Hematopoietic multipotent progenitor cell treated with erythropoietin and hydrocortisone succinate and interleukin-3 and kit ligand, for 4 days (in vitro differentiated cells): ENCODE measurements at places on chromosomes 3 and 15.
A peak's percentile ranks its signal among the peaks of the same experiment; 100 is the strongest.

DNA sequence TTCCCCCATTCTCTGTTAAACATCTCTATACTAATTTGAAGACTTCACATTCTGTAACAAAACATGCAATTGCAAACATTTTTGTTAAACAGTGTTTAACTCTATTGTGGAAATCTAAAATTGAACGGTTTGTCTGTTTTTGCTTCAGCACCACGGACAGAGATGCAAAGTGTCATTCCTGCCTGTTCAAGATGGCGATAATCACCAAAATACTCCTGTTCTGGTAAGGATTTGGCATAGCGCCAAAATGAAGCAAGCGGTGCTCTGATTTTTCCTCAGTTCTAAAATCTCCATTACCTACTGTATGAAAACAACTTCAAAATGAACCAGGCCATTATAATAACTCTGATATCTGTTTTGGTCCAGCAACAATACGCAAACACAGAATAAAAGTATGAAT, 129.7 kb upstream of the TUSC7 start:
- peak; percentile 9 for DNase-seq

GRCh38 chr15:39406485-39406884, 174.4 kb upstream of the THBS1 start:
- peak; percentile 51 for DNase-seq

DNA sequence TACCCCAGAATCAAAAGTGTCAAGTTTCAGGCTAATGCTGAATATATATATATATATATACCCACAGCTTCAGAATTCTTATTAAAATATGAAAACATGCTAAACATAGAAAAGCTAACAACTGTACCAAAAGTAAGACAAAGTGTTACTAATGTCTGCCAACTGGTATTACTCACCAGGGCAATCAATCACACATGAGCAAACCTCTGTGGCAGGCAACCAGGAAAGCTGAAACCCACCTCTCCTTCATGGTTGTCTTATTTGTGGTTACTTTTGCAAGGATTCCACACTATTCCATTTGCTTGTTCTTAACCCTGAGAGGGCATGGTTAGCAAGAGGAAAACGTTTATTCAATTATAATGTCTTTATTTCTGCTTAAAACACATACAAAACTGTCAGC, 512.3 kb upstream of the MDFIC2 start:
- DNase-seq, result no peak

GRCh38 chr15:55394694-55395093, 13.5 kb downstream of the CCPG1 start:
- DNase-seq, result peak; percentile 47

DNA sequence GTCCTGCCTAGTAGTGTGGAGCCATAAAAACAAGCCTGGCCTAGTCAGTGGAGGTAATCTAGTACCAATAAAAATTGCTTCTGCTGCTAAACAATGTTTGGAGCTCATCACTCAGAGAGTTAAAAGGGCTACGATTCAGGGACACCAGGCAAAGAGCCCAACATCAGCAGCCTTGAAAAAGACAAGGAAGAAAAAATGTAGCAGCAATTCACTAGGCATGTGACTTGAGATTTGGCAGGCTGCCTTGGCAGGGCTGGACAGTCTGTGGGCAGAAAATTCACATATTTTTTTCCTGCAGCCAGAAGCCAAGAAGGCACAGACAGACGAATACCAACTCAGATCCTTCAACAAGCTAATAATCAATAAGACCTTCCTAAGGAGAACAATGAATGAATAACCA, 47.2 kb downstream of the IGSF11 start:
- DNase-seq, result no peak

DNA sequence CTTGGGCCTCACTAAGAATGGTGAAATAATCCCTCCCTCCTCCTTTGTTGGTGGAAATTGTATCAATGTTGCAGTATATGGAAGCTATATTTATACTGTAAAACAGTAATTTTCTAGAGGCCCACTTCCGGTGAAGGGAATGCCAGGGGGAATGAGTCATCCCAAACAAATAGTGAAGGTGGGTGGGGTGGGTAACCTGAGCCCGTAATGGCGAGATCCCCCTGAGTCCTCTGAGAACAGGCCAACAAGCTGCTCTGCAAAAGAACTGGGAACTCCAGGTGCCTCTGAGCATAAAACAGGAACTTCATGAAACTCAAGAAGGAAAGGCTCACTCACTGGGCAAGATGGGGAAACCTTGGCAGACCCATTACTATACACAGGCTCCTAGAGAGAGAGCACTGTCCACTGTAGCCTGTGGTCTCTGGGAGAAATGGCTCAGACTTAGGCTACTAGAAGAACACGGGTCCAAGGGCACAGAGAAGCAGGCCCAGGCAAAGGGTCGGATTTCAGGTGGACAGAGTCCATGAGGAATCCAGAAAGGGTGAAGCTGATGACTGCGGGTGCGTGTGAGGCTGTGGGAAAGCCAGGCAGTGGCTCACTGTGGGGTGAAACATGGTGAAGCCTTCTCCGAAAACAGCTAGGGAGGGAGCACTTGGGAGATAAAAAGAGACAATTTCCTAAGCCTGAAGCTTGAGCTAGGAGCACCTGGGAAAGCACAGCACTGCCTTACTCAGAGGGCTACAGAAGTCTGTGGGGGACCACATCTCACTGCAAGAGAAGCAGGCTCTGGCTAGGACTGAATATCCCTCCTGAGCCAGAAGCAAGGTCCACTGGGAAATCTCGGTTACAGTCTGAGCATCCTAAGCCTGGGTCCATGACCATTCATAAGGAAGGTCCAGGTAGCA, 19.8 kb downstream of the LARP6 start:
- DNase-seq, result no peak

- no peak for DNase-seq
Measured at GRCh38 chr3:120324190-120324589, 25.0 kb downstream of the LRRC58 start.

- DNase-seq, result no peak
Measured at GRCh38 chr15:86063356-86064095, 16.1 kb upstream of the AGBL1 start.

DNA sequence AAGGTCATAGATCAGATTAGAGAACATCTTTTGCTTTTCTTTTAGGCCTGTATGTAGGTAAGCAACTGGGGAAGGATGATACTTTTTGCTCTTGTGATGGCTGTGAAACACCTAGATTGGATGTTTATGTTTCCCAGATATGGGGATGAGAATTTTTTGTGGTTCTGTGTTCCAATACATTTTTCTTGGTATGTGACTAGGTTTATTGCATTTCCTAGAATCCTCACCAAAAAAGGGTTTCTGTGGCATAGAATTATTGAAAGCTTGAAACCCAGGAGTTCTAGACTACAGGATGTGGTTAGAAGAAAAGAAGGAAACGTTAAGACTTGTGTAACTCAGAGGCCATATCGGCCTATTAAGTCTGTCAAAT, 25.8 kb downstream of the OXNAD1 start:
- peak; percentile 89 for DNase-seq

GRCh38 chr3:147699175-147699838, 290.1 kb downstream of the ZIC1 start:
- DNase-seq, result peak; percentile 15

GRCh38 chr3:5016211-5017161, 37.2 kb downstream of the BHLHE40 start:
- DNase-seq, result peak; percentile 91

DNA sequence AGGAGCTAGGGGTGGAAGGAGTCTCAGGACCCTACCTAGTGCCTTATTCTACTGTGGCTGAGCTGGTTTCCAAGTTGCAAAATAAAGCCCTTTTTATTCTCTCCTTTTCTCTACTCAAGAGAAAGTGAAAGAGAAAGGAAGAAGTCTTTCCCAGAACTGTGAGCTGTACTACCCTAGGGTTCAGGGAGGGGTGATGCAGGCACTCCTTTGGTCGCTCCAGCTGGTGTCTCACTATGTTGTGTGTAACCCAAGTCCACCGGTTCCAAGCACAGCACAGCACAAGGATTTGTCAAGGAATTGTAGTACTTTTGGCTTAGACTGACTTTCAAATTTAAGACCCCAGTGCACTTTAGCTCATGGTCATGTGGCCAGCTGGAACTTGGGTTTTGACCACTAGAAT, 1721.7 kb downstream of the OTOL1 start:
- no peak for DNase-seq

- no peak for DNase-seq
Measured at GRCh38 chr3:103210583-103210982, 775.8 kb downstream of the ZPLD1 start.

DNA sequence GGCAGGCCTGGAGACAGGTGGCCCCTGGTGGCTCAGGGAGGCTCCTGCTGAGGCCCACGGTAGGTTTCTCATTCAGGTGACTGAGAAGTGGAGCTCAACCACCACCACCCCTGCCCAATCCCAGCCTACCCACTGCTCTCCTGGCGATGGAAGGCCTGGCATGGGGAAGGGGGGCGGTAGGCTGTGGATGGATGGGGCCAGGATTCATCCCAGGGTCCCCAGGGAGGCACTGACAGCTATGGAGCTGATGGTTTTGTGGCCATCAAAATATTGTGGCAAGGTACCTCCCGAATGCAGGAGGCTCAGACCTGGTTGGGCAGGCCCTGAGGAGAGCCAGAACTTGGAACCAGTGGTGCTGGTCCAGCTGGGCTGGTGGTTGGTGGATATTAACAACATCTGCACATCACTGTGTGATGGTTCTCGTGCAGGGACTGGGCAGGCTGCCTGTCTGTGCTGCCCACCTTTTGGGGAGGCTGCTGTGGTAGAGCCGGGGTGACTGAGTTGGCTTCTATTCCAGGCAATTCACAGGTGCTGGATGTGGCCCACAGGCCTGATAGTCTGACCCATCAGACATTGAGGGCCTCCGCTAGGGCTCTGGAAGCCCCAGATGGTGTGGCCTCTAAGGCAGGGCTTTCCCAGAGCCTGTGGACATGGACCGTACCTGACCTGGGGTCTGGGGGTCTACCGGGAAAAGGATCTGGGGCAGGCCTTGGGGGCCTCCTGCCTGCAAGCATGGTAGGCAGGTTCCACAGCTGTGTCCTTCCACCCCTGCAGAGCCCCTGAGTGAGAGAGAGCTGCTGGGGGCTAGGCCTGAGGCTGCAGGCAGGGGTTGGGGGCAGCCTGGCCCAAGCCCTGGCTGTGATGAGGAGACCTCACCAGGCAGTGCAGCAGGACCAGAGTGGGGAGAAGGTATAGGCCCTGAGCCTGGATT, 3.4 kb downstream of the ZBTB47 start:
- no peak for DNase-seq

DNA sequence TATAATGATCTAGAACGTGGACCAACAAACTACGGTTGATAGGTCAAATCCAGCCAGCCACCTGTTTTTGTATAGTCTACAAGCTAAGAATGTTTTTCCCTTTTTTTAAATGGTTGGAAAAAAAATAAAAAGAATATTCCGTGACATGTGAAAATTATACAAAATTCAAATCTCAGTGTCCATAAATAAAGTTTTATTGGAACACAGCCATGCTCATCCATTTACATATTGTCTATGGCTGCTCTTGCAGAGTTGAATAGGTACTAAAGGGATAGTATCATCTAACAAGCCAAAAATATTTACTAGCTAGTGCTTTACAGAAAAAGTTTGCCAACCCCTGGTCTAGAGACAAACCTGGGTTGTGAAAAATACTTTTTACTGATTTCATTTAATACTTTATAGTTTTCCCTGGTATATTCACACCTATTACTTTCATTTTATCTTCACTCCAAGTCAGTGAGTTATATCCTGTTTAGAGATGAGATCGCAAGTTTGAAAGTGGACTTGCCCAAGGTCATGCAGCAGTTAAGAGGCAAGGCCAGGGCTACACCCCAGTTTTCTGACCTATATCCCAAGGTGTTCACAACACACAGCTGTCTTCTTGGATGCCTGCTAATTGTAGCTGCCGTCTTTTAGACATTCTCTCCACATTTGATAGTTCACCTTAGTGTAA, 58.4 kb downstream of the IGF2BP2 start:
- no peak for DNase-seq

GRCh38 chr3:14209581-14210289, 31.1 kb downstream of the LSM3 start:
- DNase-seq, result no peak

- DNase-seq, result peak; percentile 32
Measured at GRCh38 chr3:189779166-189779565, 148.0 kb downstream of the TP63 start.

DNA sequence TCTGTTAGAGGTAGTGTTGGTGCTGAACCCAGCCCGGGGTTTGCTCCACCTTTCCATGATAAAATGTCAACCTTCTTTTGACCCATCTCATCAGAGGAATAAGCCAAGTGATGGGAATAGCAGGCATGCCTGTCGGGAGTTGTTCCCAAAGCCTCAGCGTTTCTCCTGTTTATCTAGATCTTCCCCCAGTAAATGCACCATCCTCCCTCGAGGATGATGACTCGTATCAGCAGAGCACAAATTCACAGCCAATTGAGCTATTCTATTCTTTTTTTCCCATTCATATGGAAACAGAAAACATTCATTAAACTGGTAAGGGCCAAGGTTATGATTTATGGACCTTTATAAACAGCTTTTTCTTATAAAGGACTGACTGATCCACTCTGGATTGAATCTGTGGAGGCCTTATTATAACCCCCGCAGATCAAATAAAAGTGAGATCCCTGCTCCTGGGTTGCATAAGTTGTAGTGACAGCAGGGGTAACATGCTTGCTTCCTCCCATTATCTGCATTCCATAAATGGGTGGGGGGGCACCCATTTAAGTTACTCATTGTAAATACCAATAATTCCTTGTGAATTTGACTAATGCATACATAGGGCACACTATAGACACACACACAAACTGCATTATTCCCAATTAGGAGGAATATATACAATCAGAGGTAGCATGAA, 207.3 kb downstream of the PLCL2 start:
- DNase-seq, result no peak

GRCh38 chr15:31280831-31281216, 45.8 kb upstream of the KLF13 start:
- DNase-seq, result no peak

- DNase-seq, result peak; percentile 93
Measured at GRCh38 chr15:75104804-75105557, 81.6 kb downstream of the PPCDC start.

GRCh38 chr3:114506591-114507300, 212.9 kb downstream of the TIGIT start:
- no peak for DNase-seq
